IMR-90 (cell line): ENCODE measurements at places on chromosomes 5 and 9.

DNA sequence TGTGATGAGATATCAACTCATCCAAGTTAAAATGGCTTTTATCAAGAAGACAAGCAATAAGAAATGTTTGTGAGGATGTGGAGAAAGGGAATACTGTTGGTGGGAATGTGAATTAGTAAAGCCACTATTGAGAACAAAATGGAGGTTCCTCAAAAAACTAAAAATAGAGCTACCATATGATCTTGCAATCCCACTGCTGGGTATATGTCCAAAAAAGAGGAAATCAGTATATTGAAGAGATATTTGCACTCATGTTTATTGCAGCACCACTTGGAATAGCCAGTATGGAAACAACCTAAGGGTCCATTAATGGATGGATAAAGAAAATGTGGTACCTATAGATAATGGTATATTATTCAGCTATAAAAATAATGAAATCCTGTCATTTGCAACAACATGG lies 25.1 kb downstream of the PPIP5K2 start:
- DNase-seq = no peak

GRCh38 chr5:156380848-156381247 lies 53.9 kb downstream of the SGCD start:
- peak; percentile 86 for DNase-seq

DNA sequence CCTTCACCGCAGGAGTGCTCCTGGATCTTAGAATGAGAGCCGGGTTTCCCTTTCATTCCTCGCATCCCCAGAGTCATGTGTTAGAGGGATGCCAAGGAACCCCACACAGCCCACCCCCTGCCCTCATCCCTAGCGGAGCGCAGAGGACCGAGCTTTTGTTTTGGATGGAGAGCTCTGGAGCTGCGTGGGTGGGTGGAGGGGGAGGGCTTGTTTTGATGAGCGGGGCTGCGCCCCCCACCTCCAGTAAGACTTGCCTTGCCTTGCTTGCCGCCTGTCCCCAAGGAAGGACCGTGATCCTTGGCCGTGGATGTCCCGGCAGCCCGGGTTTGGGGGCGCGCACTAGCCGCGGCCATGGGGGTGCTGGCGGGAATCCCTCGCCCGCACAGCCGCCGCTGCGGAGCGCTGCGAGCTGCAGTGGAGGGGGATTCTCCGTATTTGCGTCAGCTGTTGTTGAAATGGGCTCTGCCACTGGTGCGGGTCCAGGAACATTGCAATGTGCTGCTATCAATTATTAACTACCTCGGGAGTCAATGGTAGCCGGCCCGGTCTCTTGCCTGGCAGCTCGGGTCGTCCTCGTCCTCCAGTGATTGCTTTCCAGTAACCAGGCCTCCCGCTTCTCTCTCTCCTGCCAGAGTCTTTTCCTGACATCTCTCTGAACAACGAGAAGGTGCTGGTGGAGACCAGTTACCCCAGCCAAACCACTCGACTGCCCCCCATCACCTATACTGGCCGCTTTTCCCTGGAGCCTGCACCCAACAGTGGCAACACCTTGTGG lies 1.0 kb downstream of the EGR1 start:
- peak; percentile 39 for DNase-seq

- no peak for DNase-seq
These were observed 110.2 kb upstream of the MYO10 start for GRCh38 chr5:17046320-17046719.

DNA sequence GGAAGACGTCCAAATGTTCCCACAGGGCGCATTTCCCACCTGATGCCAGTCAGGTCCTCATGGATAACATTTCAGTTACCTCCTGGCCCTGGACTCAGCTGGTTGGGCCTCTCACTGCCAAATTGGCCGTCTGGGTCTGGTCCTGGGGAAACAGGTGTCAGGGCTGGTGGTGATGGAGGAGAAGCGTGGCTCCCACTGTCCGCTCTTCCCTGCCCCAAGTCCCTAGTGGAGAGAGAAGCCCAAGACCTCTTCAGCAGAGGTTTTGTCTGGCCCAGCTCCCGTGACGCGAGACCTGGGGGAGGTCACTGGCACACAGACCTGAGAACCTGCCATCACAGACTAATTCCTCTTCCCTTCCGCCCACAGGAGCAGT lies 27.8 kb upstream of the PRDM12 start:
- DNase-seq = no peak

GRCh38 chr9:14314424-14314928 lies 535 bp upstream of the NFIB start:
- DNase-seq = peak; percentile 66

GRCh38 chr5:53099546-53099945 lies 10.0 kb downstream of the MOCS2 start:
- peak; percentile 12 for DNase-seq

DNA sequence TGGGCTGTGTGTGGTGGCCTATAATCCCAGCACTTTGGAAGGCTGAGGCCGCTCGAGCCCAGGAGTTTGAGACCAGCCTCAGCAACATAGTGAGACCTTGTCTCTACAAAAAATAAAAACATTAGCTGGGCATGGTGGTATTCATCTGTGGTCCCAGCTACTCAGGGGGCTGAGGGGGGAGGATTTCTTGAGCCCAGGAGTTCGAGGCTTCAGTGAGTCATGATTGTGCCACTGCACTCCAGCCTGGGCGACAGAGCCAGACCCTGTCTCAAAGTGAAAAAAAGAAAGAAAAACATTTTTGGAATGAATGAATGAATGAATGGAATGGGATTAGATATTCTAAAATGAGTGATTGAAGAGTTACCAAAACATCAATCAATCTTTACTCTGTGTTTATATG lies 85.8 kb downstream of the FGF1 start:
- DNase-seq = no peak

DNA sequence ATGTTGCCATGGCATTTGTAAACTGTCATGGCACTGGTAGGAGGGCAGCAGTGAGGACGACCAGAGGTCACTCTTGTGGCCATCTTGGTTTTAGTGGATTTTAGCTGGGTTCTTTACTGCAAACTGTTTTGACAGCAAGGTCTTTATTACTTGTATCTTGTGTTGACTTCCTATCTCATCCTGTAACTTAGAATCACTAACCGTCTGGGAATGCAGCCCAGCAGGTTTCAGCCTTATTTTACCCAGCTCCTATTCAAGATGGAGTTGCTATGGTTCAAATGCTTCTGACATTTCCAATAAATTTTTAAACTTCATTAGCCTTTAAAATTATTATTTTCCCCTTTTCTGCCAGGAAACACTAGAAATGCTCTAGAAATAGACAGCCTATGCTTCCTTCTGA lies 839.1 kb downstream of the NR2F1-AS1 start:
- no peak for DNase-seq

DNA sequence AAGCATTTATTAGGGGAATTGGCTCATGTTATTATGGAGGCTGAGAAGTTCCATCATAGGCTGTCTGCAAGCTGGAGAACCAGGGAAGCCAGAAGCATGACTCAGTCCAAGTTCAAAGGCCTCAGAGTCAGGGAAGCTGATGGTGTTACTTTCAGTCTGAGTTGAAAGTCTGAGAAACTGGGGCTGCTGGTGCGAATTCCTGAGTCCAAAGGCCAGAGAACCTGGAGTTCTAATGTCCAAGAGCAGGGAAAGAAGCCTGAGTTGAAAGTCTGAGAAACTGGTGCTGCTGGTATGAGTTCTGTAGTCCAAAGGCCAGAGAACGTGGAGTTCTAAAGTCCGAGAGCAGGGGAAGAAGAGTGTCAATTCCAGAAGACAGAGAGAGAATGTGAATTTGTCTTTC lies 641.1 kb downstream of the ISL1 start:
- DNase-seq = no peak

GRCh38 chr5:77550406-77550805 lies 58.3 kb upstream of the WDR41 start:
- DNase-seq = no peak

GRCh38 chr9:5622016-5622415 lies 6.9 kb upstream of the RIC1 start:
- DNase-seq = peak; percentile 91

DNA sequence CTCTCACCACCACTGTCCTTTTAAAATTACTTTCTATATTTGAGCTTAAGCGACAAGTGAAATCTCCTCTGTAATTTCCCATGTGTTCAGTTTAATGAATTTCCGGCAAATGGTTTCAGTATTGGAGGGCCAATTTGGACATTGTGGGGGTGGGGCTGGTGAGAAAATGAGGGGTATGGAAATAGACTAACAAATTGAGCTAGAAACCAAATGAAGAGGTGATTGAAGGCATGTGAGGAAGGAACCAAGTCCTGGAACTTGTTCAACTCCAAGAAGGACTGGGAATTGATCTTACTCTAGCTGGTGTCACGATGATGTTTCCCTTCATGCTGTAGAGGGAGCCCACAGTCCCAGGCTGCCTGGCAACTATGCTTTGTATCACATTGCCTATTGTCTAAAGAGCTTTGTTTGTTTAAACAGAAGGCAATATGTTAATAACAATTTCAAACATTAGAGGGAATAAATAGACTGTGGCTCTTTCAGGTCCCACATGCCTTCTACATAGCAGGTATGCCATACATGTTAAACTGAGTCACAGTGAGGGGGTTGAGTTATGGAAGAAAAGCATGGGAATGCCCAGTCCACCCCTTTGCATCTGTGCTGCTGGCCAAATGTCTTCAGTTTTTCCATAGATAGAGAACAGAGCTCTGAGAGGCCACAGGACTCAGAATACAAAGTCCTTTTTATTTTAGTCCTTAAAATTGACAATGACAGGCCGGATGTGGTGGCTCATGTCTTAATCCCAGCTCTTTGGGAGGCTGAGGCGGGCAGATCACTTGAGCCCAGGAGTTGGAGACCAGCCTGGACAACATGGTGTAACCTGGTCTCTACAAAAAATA lies 25.0 kb upstream of the MATR3 start:
- DNase-seq = no peak

DNA sequence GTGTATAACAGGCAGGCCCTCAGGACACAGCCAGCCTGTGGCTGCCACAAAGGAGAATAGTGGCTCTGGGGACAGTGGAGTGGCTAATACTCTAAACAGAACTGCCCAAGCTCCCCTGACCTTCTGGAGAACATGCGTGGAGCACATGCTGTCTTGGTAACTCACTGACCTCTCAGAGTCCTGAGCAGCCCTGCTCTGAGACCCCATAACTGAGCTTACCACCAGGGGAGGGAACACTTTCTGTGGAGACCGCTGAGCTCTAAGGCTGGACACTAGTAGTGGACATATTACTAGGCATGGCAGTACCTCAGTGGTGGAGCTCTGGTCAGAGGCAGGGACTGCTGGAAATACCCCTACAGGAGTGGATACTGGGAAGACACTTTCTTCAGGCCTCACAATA lies 60.2 kb upstream of the SPTLC1 start:
- no peak for DNase-seq

GRCh38 chr5:141328231-141328630 lies 2.1 kb upstream of the PCDHGA1 start:
- no peak for DNase-seq

DNA sequence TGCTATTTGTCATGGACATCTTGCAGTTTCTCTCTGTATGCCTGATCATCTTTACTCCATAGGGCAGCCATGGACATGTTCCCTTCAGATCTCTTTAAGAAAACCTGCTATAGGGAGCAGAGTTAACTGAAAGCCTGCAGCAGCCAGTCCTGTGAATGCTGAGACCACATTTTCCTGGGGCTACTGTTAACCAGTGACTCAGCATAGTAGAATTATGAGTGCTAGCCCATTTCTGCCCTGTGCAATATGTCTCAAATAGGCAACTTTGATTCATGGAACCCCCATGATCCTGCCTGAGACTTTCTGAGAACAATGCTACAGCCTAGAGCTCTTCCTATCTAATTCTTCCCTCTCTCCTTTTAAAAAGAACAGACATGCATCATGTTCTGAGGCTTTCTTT lies 624.2 kb downstream of the CHSY3 start:
- no peak for DNase-seq

DNA sequence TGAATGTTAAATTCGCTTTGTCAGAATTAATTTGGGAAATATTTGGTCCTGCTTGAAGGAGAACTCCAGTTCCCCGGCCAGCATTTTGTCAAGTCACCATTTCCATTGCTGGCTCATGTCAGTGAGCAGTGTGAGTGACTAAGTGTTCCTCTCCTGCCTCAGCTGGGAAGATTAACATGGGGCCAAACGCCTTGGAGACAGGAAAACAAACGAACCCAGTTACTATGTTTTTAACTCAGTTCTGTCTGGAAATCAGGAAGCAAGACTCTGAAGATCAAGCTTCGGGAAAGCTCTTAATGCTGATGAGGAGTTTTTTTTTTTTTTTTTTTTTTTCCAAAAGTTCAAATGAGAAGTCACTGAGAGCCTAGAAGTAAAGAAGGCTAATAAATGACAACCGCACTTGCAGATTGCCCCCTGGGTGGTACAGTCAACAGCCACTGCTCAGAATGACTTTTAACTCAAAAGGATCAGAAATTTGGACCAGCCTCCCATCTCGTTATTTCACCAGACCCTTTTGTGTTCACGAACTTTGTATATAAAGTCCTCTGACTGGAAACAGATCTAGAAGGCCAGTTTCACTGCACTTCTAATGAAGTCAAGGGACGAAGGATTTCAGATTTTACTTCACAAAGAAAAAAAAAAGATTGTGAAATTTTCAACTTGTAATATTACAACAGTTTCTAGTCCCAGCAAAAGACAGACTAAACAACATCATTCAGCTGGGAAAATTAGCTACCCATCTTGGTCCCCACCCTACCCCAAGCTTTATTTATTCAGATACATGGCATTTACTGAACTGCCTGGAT lies 121.3 kb downstream of the LHFPL2 start:
- peak; percentile 94 for DNase-seq

DNA sequence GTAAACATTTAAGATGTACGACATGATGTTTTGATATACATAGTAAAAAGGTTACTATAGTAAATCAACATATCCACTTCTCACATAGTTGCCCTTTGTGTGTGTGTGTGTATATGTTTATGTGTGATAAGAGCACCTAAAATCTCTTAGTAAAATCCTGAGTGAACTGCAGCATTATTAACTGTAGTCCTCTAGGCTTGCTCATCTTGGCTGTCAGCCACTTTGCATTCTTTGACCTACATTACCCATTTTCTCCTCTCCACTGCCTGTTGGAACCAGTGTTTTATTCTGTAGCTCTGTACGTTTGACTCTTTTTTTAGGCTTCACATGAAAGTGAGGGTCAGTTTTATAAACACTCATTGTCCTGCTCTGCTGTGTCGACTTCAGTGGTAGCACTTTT lies 24.4 kb downstream of the C5orf22 start:
- peak; percentile 75 for DNase-seq

DNA sequence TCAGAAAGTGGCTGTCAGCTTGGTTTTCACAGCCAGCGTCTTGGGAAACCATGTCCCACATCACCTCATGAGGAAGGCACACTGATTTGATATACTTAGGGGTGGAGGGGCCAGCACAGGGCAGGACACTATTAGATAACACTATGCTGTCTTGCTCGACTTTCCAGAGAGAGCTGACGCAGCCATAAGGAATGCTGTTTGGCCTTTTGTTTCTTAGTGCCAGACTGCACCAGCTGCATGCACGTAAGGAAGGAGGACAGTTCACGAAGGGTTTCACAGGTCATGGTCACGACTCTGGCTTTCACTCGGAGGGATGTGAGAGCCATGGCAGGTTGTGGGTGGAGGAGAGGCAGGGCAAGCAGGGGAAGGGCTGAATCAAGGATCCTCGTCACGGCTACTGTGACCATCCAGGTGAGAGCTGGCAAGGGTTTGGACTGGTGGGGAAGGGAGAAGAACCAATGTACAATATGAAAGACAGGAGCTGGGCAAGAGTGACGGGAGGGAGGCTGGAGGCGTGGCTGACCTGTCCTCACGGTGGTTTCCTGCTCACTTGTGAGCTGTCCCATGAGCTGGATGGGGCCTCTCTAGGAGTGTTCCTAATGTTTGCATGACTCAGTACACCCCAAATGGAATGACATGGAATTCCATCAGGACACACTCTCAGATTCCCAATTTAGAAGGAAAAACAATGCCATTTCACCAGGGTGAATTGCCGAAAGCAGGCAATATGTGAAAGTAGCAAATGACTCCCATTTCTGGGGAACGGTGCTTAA lies 61.7 kb downstream of the OTULIN start:
- peak; percentile 76 for DNase-seq
